ENCODE measurements at places on chromosomes 5 and 9. TPM values are rescaled to one million over a fixed set of nuclear protein-coding genes. Genes with fewer than 3 reads are reported as not detected.

GRCh38 chr5:79297661-79298060 is 61.7 kb downstream of the JMY start:
- DNase-seq, result no peak
- H3K27ac ChIP-seq, result no peak overlapping the region
- peaks cover 3% of the 10 kb centered on the region for H3K36me3 ChIP-seq
- no peaks in the 10 kb centered on the region for H3K27me3 ChIP-seq

The ADRA1B gene
- total RNA-seq, result 2.1 TPM

GRCh38 chr5:12772276-12772675 is 868.0 kb upstream of the CTNND2 start:
- no peaks in the 10 kb centered on the region for H3K27me3 ChIP-seq
- H3K4me1 ChIP-seq, result no peaks in the 10 kb centered on the region
- H3K27ac ChIP-seq, result no peak overlapping the region
- no peaks in the 10 kb centered on the region for H3K36me3 ChIP-seq
- no peak overlapping the region for H3K4me3 ChIP-seq
- no peak for DNase-seq

GRCh38 chr5:169764018-169764378 is 126.9 kb downstream of the DOCK2 start:
- no peak overlapping the region for H3K4me3 ChIP-seq
- H3K4me1 ChIP-seq, result peaks cover 6% of the 10 kb centered on the region
- peaks cover 2% of the 10 kb centered on the region for H3K27me3 ChIP-seq

DNA sequence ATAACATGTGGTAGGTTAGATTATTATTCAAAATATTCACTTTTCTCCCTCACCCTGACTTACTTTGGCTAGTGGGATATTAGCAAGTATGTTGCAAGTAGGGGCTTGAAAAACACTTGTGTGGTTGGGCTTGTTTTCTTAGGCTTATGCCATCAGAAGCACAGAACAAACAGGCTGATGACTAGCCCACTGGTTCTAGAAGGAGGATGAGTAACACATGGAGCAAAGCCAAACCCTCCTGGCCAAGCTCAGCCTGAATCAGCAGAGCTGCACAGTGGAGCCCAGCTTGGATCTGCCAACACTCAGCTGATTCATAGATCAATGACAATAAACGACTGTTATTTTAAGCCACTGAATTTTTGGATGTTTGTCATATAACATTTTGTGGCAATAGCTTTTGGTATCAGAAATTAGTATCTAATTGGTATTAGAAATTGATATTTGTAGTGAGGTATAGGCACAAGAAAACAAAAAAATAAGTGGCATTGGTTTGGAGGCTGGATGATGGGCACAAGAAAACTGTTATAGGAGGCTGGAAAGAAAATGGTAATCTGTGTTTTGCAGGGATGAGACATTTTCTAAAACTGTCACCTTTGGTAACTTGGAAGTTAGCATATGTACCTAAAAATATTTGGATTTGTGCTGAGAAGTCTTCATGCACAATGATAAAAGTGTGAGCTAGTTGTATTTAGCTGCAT is 46.1 kb upstream of the ZBED3 start:
- no peaks in the 10 kb centered on the region for H3K27me3 ChIP-seq
- H3K36me3 ChIP-seq, result no peaks in the 10 kb centered on the region
- peaks cover 2% of the 10 kb centered on the region for H3K4me1 ChIP-seq
- no peak overlapping the region for H3K27ac ChIP-seq

GRCh38 chr9:129102791-129103594 is 7.6 kb downstream of the CRAT start:
- no peak overlapping the region for H3K27ac ChIP-seq
- H3K36me3 ChIP-seq, result peaks cover 74% of the 10 kb centered on the region
- H3K4me3 ChIP-seq, result no peak overlapping the region
- H3K4me1 ChIP-seq, result peaks cover 4% of the 10 kb centered on the region
- H3K27me3 ChIP-seq, result no peaks in the 10 kb centered on the region

The AMBP gene
- 1.7 TPM for total RNA-seq

DNA sequence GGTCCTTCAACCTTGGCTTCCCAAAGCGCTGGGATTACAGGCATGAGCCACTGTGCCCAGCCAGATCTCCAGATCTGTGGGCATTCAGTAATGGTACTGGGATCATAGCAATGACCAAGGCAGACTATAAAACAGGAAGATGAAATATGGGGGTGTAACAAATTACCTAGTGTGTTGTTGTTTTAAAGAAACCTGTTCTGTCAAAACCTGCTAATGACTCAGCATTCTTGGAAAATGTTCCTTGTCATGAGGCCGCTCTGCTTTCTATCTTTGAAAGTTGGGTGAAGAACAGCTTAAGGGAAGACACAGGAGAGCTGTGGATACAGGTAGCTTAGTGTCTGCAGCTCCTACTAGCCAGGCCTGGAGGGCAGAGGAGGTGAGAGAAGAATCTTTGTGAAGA is 19.4 kb downstream of the TARS1 start:
- H3K4me3 ChIP-seq, result no peak overlapping the region
- no peak for DNase-seq
- H3K27me3 ChIP-seq, result no peaks in the 10 kb centered on the region
- H3K36me3 ChIP-seq, result peaks cover 33% of the 10 kb centered on the region
- H3K4me1 ChIP-seq, result no peaks in the 10 kb centered on the region

- no peaks in the 10 kb centered on the region for H3K27me3 ChIP-seq
- peak overlapping the region; percentile 3 for H3K27ac ChIP-seq
- no peak for DNase-seq
- peaks cover 38% of the 10 kb centered on the region for H3K4me1 ChIP-seq
Measured at GRCh38 chr9:94911986-94912635, 185.6 kb downstream of the AOPEP start.

GRCh38 chr9:97638666-97639065 is 5.0 kb downstream of the NCBP1 start:
- no peak overlapping the region for H3K27ac ChIP-seq
- H3K4me1 ChIP-seq, result peaks cover 6% of the 10 kb centered on the region
- peaks cover 3% of the 10 kb centered on the region for H3K36me3 ChIP-seq
- H3K27me3 ChIP-seq, result no peaks in the 10 kb centered on the region
- H3K4me3 ChIP-seq, result no peak overlapping the region

The PCDHGB2 gene
- total RNA-seq, result 6.7 TPM

The STPG3 gene
- total RNA-seq, result not detected

DNA sequence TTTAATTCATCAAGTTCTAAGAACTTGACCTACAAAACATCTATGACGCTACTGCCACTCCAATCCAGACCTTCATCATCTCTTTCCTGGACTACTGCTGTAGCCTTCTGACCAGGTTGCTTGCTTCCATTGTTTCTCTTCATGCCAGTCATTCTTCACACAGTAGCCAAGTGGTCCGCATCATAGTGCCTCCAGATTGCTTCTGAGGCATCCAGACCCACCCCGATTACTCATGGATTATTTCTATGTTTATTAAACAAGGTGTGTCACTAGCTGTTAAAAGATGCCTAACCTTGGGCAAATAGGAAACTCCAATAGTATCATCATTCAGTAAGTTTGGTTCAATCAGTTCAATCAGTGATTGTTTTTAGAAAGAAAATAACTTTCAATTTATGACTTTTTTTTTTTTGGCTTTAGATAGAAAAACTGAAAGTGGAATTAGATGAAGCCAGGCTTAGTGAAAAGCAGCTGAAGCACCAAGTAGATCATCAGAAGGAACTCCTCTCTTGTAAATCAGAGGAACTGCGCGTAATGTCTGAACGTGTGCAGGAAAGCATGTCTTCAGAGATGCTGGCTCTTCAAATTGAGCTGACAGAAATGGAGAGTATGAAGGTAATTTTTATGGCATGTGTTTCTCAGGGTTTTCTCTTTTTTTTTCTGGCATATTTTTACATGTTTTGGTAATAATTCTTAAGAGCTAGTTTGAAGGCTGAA is 9.5 kb downstream of the SPDL1 start:
- no peak for DNase-seq
- no peak overlapping the region for H3K27ac ChIP-seq
- no peaks in the 10 kb centered on the region for H3K4me1 ChIP-seq

- DNase-seq, result no peak
- no peak overlapping the region for H3K4me3 ChIP-seq
- H3K27ac ChIP-seq, result no peak overlapping the region
- H3K27me3 ChIP-seq, result no peaks in the 10 kb centered on the region
- H3K4me1 ChIP-seq, result peaks cover 3% of the 10 kb centered on the region
Measured at GRCh38 chr5:159441441-159441840, 111.2 kb upstream of the IL12B start.

GRCh38 chr9:137685035-137685740 is 66.4 kb downstream of the EHMT1 start:
- no peak overlapping the region for H3K4me3 ChIP-seq
- no peak overlapping the region for H3K27ac ChIP-seq
- peaks cover 5% of the 10 kb centered on the region for H3K36me3 ChIP-seq
- DNase-seq, result no peak
- no peaks in the 10 kb centered on the region for H3K27me3 ChIP-seq

- H3K4me1 ChIP-seq, result peaks cover 26% of the 10 kb centered on the region
- peak; percentile 60 for DNase-seq
- H3K4me3 ChIP-seq, result no peak overlapping the region
- H3K36me3 ChIP-seq, result no peaks in the 10 kb centered on the region
Measured at GRCh38 chr5:137146402-137146890, 352.7 kb downstream of the SPOCK1 start.

DNA sequence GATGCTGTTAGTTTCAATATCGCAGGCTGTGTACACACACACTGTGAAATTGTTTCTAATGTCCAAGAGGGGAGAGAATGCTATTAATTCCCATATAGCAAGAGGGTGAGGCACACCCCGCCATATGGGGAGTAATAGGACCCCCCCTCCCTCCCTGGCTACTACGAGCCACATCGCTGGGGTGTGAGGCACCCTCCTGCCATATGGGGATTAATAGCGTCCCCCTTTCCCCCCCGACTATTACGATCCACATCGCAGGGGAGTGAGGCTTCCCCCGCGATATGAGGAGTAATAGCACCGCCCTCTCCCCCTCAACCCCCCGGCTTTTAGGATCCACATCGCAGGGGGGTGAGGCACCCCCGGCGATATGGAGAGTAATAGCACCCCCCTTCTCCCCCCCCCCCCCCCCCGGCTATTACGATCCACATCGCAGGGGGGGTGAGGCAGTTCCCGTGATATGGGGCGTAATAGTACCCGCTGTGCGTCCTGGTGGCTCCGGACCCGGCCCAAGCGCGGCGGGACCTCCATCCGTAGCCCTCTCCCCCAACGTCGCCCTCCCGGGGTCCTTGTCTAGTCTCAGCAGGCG is 494 bp upstream of the STK32A start:
- no peaks in the 10 kb centered on the region for H3K36me3 ChIP-seq
- DNase-seq, result peak; percentile 77
- peaks cover 2% of the 10 kb centered on the region for H3K27me3 ChIP-seq
- H3K4me1 ChIP-seq, result no peaks in the 10 kb centered on the region
- peak overlapping the region; percentile 70 for H3K4me3 ChIP-seq

The EDIL3 gene
- 246 TPM for total RNA-seq

- H3K4me1 ChIP-seq, result peaks cover 49% of the 10 kb centered on the region
- H3K4me3 ChIP-seq, result no peak overlapping the region
- H3K36me3 ChIP-seq, result peaks cover 86% of the 10 kb centered on the region
- H3K27ac ChIP-seq, result peak overlapping the region; percentile 93
Measured at GRCh38 chr9:128243215-128244018, 32.4 kb downstream of the GOLGA2 start.

DNA sequence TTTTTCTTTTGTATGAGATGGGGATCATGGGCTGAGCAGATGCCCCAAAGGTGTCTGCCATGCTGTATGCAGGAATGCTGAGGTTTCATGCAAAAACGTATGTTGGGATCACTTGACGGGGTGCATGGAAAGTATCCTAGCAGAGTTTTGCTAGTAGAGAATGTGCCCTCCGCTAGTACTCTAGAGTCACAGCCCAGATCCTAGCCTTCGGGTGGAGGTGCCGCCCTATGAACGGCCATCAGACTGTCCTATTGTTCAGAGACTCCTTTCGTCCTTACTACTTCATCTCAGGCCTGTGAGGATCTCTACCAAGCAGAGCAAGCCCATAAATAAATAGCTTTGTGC is 69.6 kb upstream of the SPATA31E1 start:
- H3K36me3 ChIP-seq, result no peaks in the 10 kb centered on the region
- no peaks in the 10 kb centered on the region for H3K27me3 ChIP-seq
- no peak overlapping the region for H3K4me3 ChIP-seq
- no peaks in the 10 kb centered on the region for H3K4me1 ChIP-seq

GRCh38 chr5:89043676-89044075 is 160.7 kb upstream of the MEF2C start:
- no peaks in the 10 kb centered on the region for H3K27me3 ChIP-seq
- H3K4me1 ChIP-seq, result peaks cover 4% of the 10 kb centered on the region
- DNase-seq, result no peak
- no peaks in the 10 kb centered on the region for H3K36me3 ChIP-seq

- H3K4me3 ChIP-seq, result no peak overlapping the region
- no peaks in the 10 kb centered on the region for H3K4me1 ChIP-seq
- no peaks in the 10 kb centered on the region for H3K27me3 ChIP-seq
- no peak for DNase-seq
Measured at GRCh38 chr5:71841107-71841506, 122.0 kb downstream of the CARTPT start.

The ACOT12 gene
- 2.3 TPM for total RNA-seq

GRCh38 chr9:88544245-88544644 is 9.3 kb downstream of the NXNL2 start:
- H3K36me3 ChIP-seq, result no peaks in the 10 kb centered on the region
- H3K27me3 ChIP-seq, result no peaks in the 10 kb centered on the region
- peaks cover 2% of the 10 kb centered on the region for H3K4me1 ChIP-seq
- H3K4me3 ChIP-seq, result no peak overlapping the region
- no peak for DNase-seq

- no peaks in the 10 kb centered on the region for H3K4me1 ChIP-seq
- no peak for DNase-seq
- no peak overlapping the region for H3K4me3 ChIP-seq
- no peak overlapping the region for H3K27ac ChIP-seq
Measured at GRCh38 chr5:57445705-57446037, 36.9 kb downstream of the ACTBL2 start.

The FAM153A gene
- total RNA-seq, result 5.8 TPM

The TNPO1 gene
- total RNA-seq, result 181 TPM

- no peak for DNase-seq
- no peak overlapping the region for H3K4me3 ChIP-seq
- peaks cover 2% of the 10 kb centered on the region for H3K4me1 ChIP-seq
Measured at GRCh38 chr9:94860678-94861588, 134.4 kb downstream of the AOPEP start.

GRCh38 chr9:7166074-7166473 is 408.3 kb downstream of the KDM4C start:
- no peak for DNase-seq
- no peaks in the 10 kb centered on the region for H3K27me3 ChIP-seq
- no peaks in the 10 kb centered on the region for H3K4me1 ChIP-seq
- no peaks in the 10 kb centered on the region for H3K36me3 ChIP-seq
- H3K27ac ChIP-seq, result no peak overlapping the region

DNA sequence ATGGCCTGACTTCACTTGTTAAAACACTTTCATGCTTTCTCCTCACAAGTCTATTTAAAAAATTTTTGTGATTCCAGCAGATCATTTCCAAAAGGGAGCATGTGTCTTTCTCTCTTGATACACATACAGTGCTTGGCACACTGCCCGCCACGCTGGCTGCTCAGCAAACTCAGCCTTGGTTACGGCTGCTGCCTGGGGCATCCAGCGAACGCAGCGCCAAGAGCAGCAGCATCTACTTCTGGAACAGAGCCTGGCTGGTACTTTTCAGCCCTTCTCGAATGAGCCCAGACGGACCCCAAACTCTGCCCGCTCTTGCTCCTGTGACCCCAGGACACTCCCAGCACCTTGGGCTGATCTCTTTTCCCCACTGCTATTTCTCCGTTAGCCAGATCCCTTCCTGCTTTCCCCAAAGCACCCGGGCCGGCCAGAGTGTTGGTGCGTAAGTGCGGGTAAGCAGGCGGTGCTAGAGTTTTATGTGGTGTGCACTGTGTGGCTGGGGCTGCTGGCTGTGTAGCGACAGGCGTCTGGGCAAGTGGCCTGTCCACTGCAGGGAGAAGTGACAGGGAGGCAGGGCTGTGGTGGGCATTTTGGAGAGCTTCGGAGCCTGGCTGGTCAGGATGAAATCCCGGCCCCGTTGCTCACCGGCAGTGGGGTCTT is 73.2 kb downstream of the SH3PXD2B start:
- H3K4me1 ChIP-seq, result peaks cover 59% of the 10 kb centered on the region
- DNase-seq, result peak; percentile 87
- H3K27ac ChIP-seq, result peak overlapping the region; percentile 85
- H3K4me3 ChIP-seq, result no peak overlapping the region
